ENCODE measurements at places on chromosomes 1 and 21.

- DNase-seq = no peak
Observed at GRCh38 chr21:16124378-16125138, 394.8 kb downstream of the USP25 start.

DNA sequence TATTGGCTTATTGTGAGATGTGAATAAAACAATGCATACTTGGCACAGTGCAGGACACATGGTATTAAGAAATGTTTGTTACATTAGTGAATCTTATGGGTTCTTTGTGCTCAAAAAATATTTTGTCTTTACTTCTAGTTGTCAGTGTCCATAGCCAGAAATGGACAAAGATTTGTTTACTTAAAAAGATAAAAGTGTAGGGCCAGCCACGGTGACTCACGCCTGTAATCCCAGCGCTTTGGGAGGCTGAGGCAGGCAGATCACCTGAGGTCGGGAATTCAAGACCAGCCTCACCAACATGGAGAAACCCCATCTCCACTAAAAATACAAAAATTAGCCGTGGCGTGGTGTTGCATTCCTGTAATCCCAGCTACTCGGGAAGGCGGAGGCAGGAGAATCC lies 654.6 kb upstream of the NEGR1 start:
- no peak for DNase-seq

DNA sequence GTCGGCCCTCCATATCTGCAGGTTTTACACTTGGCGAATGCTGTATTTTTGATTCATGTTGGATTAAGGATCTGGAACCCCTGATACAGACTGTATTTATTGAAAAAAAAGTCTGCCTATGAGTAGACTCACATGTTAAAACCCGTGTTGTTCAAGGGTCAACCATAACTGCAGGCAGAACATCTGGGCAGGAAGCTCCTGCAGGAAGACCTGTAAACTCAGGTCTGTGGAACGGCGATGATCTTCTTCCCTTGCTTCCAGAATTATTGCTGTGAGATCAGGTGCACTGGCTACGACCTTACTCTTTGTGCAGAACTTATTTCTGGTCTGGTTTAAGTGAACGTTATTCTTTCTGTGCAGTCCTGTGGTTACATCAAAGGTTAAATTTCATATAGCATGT lies 96.6 kb downstream of the DISC1 start:
- DNase-seq = no peak

DNA sequence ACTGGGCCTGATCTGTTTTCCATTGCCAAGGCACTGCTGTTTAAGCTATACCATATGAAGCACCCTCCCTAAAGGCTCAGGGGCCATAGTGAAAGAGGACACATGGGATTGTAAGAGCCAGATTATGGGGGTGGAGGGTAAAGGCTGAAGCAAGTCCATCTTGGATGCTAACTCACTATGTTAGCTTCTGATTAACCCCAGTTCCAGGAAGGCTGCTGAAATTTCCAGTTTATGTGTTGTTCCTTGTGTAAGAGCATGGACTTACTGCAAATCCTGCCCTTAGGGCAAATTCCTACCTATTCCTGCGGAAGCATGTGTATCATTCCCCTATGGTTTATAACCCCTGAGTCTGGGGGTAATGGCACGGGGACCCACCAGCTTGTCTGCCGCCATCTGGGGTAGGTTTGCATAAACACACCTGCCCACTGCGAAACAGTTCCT lies 91.8 kb upstream of the SERBP1 start:
- no peak for DNase-seq

DNA sequence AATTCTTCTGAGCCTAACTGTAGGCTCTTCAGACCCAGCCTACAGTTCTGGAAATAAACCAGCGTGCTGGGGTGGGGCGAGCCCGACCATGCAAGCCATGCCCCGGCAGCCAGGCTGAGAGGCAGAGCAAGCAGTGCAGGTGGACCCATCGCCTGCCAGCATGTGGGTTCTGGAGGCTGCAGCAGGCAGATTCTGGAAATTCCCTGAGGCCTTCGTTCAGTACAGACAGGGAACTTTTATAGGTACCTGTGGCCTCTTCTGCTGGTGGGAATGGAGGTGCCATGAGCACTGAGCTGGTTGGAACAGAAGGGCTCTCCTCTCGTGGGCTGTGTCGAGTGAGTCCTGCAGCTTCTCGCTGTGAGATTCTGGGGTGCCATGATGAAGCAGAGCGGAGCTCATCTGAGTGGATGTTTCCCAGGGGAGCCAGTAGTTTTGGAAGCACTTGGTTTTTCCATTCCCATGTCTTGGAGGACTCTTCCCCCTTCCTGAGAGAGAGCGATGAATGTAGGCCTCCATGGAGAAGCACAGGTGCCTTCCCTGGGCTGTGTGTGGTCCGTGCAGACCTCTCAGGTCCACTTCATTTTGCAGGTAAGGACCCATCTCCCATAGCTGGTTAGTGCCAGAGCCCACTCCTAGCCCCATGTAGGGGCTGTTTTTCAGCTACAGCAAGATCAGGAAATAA lies 94.1 kb downstream of the PCBP3 start:
- DNase-seq = no peak

Data from retina (tissue), 1 donor.